Fibroblast of skin of right biceps (primary cell): ENCODE measurements at places on chromosomes 7 and 10.

GRCh38 chr10:133419211-133419950 is 5.0 kb downstream of the SPRN start:
- DNase-seq: no peak

DNA sequence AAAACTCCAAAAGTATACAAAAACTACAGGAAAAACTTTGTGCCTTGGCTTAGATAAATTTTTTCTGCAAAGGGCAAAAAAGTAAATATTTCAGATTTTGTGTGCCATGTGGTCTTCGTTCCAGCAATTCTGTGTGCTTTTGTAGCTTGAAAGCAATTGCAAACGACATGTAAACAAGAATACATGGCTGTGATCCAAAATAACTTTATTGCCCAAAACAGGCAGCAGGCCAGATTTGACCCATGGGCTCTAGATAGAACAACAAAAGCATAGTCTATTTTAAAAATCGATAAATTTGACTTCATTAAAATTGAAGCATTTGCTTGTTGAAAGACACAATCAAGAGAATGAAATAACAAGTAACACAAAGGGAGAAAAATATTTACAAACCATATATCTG is 336.6 kb downstream of the HPSE2 start:
- no peak for DNase-seq

- peak; percentile 96 for DNase-seq
Measured at GRCh38 chr10:70331486-70332268, 47.9 kb upstream of the NPFFR1 start.

- no peak for DNase-seq
Measured at GRCh38 chr10:110275128-110275729, 29.5 kb downstream of the SMNDC1 start.

GRCh38 chr10:131948501-131948900 is 33.2 kb downstream of the BNIP3 start:
- DNase-seq: no peak

GRCh38 chr7:121235201-121235600 is 93.6 kb upstream of the WNT16 start:
- DNase-seq: peak; percentile 64

DNA sequence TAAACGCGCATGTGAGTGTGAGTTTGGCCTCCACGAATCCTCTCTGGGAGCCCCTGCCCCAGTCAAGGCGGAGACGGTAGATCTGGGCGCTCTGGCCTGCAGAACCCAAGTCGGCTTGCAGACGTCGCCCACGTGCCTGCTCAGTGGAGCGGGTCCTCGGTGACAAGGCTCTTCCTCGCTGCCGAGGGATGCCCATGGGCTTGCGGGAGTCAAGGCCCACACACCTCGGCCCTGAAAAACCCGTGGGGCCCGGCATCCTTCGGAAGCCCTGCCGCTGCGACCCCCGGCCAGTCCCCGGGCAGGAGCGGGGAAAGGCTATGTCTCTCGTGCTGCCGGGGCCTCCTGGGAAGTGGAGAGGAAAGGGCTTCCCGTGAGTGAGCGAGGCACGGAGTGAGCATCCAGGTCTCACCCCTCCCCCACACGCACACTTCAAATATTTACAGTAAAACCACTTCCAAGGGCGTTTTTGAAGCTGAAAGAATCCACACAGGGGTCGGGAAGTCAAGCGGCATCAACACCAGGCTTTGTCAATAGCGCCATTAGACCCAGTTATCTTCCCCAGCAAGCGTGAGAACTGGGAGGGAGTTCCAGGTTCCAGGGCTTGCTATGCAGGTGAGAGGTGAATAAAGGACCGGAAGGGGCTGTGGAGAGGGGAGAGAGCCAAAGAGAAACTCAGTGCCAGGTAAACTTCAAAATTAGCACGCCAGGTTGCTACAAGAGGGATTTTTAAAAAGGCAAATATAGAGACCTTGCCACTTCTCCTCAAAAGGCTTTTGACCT is 1.1 kb upstream of the MNX1 start:
- DNase-seq: no peak

GRCh38 chr7:31497516-31497915 is 16.4 kb upstream of the ITPRID1 start:
- DNase-seq: no peak

GRCh38 chr10:128463991-128464760 is 338.0 kb upstream of the MKI67 start:
- peak; percentile 36 for DNase-seq

DNA sequence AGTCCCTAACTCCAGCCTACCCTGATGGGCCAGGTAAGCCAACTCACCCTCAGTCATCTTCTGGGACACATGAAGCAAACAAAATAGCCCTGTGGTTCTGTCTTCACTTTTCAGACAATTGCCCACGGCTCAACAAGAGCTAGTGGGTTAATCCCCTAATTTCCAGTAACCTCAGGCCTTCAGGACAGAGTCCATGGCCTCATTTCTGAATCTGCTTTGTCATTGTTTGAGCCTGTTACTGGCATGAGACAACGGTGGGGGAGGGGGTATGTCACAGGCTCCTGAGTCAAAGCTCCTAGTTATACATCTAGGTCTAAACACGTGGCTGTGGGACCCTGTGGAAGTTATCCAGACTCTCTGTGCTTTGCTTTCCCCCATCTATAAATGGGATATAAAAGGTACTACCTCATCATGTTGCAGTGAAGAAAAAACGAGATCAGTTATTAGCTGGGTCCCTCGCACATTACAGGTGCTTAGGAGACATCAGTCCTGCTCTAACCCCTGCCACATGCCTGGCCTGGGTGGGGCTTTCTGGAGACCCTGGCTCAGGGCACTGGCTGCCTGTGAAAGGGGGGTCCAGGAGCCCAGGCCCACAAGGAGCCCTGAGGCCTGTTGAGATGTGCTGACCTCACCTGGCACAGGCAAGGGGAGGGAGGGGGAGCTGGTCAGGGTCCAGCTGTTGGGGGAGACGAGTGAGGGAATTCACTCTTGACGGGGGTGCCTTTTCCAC is 16.5 kb downstream of the MAT1A start:
- peak; percentile 5 for DNase-seq

- peak; percentile 47 for DNase-seq
Measured at GRCh38 chr7:137951700-137952425, 50.0 kb downstream of the CREB3L2 start.

DNA sequence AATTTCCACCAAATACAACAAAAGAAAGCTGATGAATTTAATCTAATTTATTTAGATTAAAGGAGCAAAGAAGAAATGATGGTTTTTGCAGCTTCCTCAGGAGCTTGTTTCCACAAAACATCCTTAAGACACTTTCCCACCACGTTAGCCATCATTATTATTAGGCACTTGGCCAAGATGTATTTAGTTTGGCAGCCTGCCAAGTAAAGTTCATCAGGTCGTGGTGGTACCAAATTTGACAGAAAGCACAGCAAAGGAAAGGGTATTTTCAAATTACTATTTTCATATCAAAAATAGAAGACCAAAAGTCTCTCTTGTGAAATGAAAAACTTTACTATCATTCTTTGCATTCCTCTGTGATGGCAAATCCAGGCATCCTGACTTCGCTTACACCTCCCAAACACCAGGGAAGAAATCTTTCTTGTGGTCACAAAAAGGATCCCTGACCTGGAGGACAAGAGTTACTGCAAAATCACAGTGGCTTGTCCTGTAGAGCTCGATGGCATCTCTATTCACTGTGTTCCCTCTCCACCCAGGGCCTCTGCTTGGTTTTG is 123.1 kb upstream of the INHBA start:
- peak; percentile 58 for DNase-seq

GRCh38 chr10:90125456-90126255 is 424.3 kb downstream of the KIF20B start:
- DNase-seq: peak; percentile 80

DNA sequence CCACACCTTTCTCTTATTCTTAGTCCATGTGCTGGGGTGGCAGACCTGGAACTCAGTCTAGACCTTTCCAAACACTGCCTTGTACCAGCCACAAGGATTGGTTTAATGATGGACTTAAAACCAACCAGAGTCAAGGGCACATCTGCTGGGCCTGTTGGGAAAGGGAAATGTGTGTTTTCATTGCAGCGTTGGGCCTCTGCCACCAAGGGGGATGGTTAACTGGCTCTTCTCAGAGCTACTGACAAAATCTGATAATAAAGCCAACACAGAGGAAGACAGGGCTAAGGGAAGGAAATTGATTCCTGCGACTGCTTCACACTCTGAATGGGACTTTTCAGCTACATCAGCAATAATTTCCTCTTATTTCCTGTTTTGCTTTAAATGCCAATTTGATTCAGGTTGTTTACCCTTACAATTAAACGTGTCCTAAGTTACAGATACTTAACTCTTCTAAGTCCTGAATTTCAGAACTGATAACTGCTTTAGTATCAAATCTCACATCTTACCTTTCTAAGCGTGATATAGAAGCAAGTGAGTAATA is 68.4 kb upstream of the MALRD1 start:
- no peak for DNase-seq

DNA sequence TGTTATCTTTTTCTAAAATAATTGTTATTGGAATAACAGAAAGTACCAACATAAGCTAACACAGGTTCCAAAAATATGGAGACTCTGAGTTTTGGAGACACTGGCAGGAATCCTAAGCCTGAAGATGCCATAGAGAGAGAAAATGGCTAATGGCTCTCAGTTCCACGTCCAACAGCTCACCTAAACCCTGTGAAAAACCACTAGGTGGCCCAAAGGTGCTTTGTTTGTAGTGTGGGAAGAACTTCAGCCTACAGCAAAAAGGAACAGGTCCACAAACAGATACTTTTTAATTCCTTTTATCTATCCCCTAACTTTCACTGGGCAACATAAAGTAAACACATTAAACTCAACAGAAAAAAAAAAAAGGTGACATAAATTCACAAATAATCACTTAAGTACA is 272.3 kb downstream of the SEMA3D start:
- DNase-seq: no peak

- peak; percentile 36 for DNase-seq
Measured at GRCh38 chr10:120336911-120337540, 120.0 kb upstream of the PLPP4 start.

- DNase-seq: no peak
Measured at GRCh38 chr7:26190417-26190869, 10.1 kb downstream of the HNRNPA2B1 start.

DNA sequence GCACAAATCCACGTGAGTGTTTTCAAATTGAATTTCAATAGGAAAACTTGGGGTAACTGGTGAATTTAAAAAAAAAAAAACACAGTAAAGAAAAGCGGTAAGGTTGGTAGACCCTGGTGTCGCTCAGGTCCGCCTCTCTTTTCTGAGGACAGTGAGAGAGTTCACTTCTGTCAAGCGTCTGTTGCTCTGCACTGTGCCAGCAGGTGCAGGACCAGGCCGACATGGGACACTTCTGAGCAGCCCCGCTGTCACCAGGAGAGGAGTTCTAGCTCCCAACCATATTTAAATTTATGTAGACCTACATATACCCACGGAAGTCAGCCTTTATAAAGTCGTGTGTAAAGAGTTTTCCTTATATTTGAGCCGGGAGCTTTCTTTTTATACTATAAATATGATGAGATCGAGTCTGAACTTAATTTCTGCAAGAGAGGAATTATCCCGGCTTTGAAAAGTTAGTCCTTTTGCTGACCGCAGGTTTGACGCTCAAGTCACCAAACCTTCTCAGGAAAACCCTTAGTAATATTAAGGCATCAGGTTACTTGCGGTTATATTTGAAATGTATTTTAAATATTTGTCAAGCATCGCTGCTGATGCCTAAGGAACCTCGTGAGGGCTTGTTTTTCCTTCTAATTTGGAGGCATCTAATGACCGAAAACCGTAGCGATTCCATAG is 531 bp downstream of the IKZF1 start:
- no peak for DNase-seq

- no peak for DNase-seq
Measured at GRCh38 chr7:80132594-80132993, 2.0 kb upstream of the GNAI1 start.

- no peak for DNase-seq
Measured at GRCh38 chr7:151505433-151505832, 14.3 kb downstream of the RHEB start.

DNA sequence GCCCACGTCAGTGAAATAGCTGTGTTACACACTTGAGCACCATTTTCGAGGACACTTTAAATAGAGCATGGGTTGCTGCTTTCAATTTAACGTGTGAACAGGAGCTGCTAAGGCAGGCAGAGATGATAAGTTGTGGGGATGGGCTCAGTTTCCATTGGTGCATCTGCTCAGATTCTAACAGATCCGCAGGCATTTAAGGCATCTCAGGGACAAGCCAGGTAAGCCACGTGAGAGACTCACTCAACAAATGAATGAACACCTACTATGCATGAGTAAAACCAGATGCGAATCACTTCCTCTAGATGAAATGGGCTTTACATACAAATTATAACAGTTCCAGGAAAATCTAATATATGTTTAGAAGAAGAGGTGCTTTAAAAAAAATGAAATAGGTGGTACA is 34.6 kb downstream of the PLXNA4 start:
- DNase-seq: no peak

DNA sequence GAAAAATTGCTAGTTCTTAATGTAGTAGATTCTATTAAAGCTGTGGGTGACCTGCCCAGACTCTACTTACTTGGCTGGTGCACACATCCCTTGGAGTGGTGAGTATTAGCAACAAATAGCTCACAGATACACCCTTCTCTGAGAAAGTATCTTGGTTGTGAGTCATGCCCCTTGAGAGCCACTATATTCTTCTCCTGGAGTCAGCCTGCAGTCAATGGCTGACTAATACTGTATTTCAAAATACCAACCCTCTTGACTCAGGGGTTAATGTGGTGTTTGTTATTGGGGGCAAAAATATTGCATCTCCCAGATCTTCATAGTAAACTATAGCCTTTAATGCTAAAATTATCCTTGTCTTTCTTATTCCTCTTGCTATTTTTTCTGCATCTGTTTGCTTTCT is 354.9 kb downstream of the BMPER start:
- DNase-seq: peak; percentile 97

DNA sequence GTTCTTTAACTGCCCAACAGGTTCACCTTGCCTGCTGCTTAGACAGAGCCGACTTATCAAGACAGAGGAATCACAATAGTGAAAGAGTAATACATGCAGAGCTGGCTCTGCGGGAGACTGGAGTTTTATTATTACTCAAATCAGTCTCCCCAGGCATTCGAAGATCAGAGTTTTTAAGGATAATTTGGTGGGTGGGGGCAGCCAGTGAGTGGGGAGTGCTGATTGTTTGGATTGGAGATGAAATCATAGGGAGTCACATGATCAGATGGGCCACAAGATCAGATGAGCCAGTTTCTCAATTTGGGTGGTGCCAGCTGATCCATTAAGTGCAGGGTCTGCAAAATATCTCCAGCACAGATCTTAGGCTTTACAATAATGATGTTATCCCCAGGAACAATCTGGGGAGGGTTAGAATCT is 131.3 kb downstream of the AKR1D1 start:
- DNase-seq: no peak

GRCh38 chr10:32210306-32211045 is 136.5 kb downstream of the EPC1 start:
- peak; percentile 65 for DNase-seq
